Effector memory CD8-positive, alpha-beta T cell (primary cell): ENCODE measurements at places on chromosomes 2 and 18.
A peak's percentile ranks its signal among the peaks of the same experiment; 100 is the strongest.

DNA sequence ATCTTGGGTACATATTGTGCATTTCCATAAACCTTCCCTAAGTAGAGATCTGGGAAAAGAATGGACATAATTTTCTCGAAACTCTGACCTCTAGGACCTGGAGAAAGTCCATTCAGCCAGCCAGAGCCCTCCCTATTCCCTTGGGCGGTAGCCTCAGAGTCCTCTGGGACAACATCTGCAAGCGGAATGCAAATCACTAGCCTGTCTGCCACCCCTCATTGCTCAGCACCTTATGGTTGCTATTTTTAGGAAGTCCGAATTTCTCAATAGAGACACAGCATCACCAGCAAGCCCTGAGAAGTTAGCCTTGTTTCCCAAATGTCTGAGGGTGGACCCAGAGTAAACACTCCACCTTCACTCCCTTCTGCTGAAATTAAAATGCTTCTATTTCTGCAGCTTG, 17.6 kb upstream of the CD28 start:
- no peaks in the 10 kb centered on the region for H3K27me3 ChIP-seq
- no peak overlapping the region for H3K27ac ChIP-seq
- DNase-seq: no peak
- H3K4me1 ChIP-seq: peaks cover 14% of the 10 kb centered on the region

DNA sequence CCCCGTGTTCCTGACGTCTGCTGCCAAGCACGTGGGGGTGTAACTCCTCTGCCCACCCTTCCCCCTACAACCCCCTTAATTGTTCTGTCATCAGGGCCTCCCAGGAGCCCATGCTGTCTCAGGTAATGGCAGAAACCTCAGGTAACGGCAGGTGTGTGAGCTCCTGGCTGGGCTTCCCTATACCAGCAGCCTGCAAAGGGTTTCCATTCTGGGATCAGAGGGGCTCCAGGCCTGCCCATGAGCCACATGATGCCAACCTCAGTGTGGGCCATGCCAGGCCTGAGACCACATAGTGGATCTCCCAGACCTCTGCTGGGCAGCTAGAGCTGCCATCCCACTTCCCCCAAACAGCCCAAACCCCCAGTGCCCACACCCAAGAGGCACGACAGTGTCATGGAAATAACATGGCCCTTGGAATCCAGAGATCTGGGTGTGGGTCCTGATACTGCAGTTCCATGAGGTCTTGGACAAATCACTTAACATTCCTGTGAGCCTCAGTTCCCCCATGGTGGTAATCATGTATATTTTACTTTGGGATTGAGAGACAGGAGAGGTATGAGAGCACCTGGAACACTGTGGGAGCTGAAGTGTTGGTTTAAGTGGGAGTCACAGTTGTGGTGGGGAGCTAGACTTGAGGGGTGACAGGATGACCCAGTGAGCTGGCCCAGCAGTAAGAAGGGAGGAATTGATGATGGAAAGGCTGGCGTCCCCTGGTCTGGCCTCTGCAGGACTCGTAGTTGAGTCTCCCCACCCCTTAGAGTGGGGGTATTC, 59.6 kb downstream of the ATOH8 start:
- H3K36me3 ChIP-seq: no peaks in the 10 kb centered on the region
- H3K27ac ChIP-seq: no peak overlapping the region
- H3K27me3 ChIP-seq: peaks cover 16% of the 10 kb centered on the region
- peaks cover 7% of the 10 kb centered on the region for H3K4me1 ChIP-seq

DNA sequence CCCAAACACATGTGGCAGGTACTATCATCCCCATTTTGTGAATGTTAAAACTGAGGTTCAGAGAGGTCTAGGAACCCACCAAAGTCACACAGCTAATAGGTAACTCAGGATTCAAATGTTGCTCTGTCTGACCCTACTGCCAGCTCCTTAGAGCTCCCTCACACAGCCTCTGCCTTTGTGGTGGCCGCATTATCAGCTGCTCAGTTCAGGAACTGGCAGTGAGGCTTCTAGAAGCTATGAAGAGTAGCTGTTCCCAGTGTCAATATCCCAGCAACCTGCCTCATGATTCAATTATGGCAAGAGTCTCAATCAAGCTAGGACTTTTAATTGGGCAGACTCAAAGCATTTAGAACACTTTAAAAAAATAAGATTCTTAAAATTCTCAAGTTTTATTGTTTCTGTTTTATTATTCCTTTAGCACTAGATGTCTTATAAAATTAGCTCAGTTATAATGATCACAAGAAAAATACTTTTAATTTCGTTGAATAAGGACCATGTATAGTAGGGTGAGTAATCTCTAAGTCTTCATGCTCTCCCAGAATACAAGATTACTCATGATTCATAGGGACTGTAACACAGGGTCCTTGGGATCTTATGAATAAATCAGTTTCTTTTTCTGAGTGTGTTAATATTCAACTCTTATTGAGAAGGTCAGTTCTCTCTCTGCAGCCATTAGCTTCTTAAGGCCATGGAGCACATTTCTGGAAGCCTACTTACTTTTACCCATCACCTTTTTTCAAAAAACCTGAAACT, 342.7 kb downstream of the RND3 start:
- no peak for DNase-seq
- no peaks in the 10 kb centered on the region for H3K27me3 ChIP-seq
- no peaks in the 10 kb centered on the region for H3K4me1 ChIP-seq
- H3K4me3 ChIP-seq: no peak overlapping the region

GRCh38 chr2:98172951-98173350, 86.0 kb downstream of the VWA3B start:
- H3K4me3 ChIP-seq: no peak overlapping the region
- no peak overlapping the region for H3K27ac ChIP-seq
- no peaks in the 10 kb centered on the region for H3K36me3 ChIP-seq
- DNase-seq: no peak
- H3K27me3 ChIP-seq: peaks cover 79% of the 10 kb centered on the region

DNA sequence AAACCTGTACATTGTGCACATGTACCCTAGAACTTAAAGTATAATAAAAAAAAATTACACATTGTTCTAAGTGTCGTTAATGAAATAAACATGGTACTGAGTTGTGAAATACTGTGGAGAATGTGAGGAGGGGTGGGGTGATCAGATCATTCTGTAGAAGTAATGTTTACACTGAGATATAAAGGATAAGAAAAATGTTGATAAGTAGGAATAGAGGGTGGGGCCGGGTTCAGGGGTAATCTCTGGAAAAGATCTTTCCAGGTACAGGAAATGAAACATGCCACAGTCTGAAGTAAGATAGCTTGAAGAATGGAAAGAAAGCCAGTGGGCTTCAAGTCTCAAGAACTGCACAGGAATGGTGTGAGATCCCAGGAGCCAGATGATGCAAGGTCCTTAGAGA, 1482.4 kb downstream of the LRP1B start:
- no peaks in the 10 kb centered on the region for H3K27me3 ChIP-seq
- H3K4me3 ChIP-seq: no peak overlapping the region
- no peak overlapping the region for H3K27ac ChIP-seq
- H3K36me3 ChIP-seq: no peaks in the 10 kb centered on the region
- H3K4me1 ChIP-seq: no peaks in the 10 kb centered on the region

GRCh38 chr2:196610796-196611195, 28.7 kb upstream of the CCDC150 start:
- no peaks in the 10 kb centered on the region for H3K4me1 ChIP-seq
- H3K27ac ChIP-seq: no peak overlapping the region
- H3K27me3 ChIP-seq: no peaks in the 10 kb centered on the region
- no peak overlapping the region for H3K4me3 ChIP-seq

DNA sequence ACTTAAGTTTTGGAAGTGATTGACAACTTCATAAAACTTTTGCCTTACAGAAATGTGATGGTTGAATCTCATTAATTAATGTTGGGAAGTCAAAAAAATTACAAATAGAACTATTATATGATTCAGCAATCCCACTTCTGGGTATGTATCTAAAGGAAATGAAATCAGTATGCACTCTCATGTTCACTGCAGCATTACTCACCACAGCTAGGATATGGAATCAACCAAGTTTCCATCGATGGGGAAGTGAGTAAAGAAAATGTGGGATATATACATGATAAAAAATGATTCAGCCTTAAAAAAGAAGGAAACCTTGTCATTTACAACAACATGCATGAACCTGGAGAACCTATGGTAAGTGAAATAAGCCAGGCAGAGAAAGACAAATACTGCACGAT, 112.4 kb upstream of the WDR75 start:
- no peak for DNase-seq
- H3K27me3 ChIP-seq: no peaks in the 10 kb centered on the region
- H3K36me3 ChIP-seq: no peaks in the 10 kb centered on the region
- no peaks in the 10 kb centered on the region for H3K4me1 ChIP-seq

GRCh38 chr18:12336171-12336613, 28.2 kb downstream of the TUBB6 start:
- no peaks in the 10 kb centered on the region for H3K27me3 ChIP-seq
- H3K4me1 ChIP-seq: no peaks in the 10 kb centered on the region
- H3K36me3 ChIP-seq: peaks cover 38% of the 10 kb centered on the region
- no peak overlapping the region for H3K4me3 ChIP-seq
- H3K27ac ChIP-seq: peak overlapping the region; percentile 35

DNA sequence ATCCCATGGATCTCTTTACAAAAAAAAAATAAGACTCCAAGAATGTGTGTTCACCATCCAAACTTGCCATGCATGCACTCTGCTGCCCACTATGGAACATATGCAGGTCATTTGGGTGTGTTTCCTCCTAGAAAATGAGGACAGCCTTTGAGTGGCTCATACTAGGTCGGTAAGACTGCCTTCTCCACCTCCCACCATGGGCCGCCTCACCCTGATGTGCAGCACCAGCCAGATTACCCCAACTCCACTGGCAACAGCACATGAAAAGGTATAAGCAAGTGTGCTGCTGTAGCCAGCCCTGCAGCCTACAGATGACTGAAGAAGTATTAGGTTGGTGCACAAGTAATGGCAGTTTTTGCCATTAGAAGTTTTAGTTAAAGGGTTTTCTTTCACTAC, 214.2 kb downstream of the ATAD2B start:
- H3K4me3 ChIP-seq: no peak overlapping the region
- DNase-seq: no peak
- H3K27me3 ChIP-seq: no peaks in the 10 kb centered on the region
- no peak overlapping the region for H3K27ac ChIP-seq
- H3K4me1 ChIP-seq: peaks cover 7% of the 10 kb centered on the region
- H3K36me3 ChIP-seq: peaks cover 9% of the 10 kb centered on the region

GRCh38 chr2:182302174-182302573, 124.7 kb downstream of the PDE1A start:
- H3K27me3 ChIP-seq: no peaks in the 10 kb centered on the region
- H3K27ac ChIP-seq: no peak overlapping the region
- no peak for DNase-seq
- no peak overlapping the region for H3K4me3 ChIP-seq
- no peaks in the 10 kb centered on the region for H3K4me1 ChIP-seq

- peak overlapping the region; percentile 97 for H3K4me3 ChIP-seq
- DNase-seq: no peak
- H3K27ac ChIP-seq: peak overlapping the region; percentile 93
- H3K36me3 ChIP-seq: peaks cover 8% of the 10 kb centered on the region
- peaks cover 18% of the 10 kb centered on the region for H3K4me1 ChIP-seq
These were observed 1.8 kb downstream of the BARD1 start for GRCh38 chr2:214807653-214808052.

DNA sequence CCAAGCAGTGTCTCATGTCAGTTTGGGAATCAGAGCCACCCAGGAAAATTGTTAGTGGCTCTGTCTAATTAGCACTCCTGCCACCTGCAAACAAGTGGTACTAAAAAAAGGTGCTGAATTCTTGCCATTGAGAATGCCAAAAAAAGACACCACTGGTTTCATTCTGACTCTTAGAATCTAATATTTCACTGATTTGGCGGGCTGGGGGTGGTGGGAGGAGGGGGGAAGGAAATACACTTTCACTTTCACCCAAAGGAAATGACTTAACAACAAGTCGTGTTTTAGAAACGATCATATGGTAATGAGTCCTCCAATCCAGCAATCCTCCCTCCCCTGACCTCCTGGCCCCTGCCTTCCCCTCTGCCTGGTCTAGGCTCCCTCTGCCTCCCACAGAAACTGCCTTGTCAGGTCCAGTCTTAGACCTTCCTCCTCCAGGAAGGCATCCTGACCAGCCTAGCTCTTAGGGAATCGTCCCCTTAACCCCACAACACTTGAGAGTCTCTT, 4.4 kb upstream of the KLHL29 start:
- peaks cover 7% of the 10 kb centered on the region for H3K4me1 ChIP-seq
- H3K27me3 ChIP-seq: peaks cover 53% of the 10 kb centered on the region
- no peak overlapping the region for H3K27ac ChIP-seq
- peak overlapping the region; percentile 31 for H3K4me3 ChIP-seq
- no peaks in the 10 kb centered on the region for H3K36me3 ChIP-seq

- no peak overlapping the region for H3K4me3 ChIP-seq
- no peak overlapping the region for H3K27ac ChIP-seq
These were observed 310.4 kb upstream of the HDAC4 start for GRCh38 chr2:239710953-239711861.
